ENCODE measurements at places on chromosomes 12 and 14.

DNA sequence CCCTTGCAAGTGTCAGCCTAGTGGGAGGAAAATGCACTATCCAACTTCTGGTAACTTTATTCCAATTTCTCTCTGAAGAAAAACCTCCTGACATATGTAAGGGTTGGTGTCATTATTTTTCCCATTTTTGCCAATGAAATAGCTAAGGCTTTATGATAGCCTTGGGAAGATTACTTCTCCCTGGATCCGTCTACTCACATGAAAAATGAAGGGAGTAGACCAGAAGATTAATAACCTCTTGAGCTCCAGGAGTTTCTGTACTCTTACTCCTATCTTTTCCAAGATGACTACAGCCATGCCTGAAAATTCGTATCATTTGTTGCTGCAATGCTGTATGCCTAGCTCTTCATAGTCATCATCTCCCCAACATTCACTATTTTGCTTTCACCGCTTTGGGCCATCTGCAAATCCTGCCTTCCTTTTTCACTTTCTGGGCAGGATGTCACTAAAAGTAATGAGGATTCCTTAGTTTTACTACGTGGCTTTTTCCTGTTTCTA lies 18.8 kb downstream of the TC2N start:
- no peak for DNase-seq

GRCh38 chr12:108333898-108334699 lies 5.0 kb downstream of the CMKLR1 start:
- peak; percentile 34 for DNase-seq

GRCh38 chr12:12877781-12878455 lies 13.4 kb upstream of the GPRC5A start:
- peak; percentile 50 for DNase-seq

DNA sequence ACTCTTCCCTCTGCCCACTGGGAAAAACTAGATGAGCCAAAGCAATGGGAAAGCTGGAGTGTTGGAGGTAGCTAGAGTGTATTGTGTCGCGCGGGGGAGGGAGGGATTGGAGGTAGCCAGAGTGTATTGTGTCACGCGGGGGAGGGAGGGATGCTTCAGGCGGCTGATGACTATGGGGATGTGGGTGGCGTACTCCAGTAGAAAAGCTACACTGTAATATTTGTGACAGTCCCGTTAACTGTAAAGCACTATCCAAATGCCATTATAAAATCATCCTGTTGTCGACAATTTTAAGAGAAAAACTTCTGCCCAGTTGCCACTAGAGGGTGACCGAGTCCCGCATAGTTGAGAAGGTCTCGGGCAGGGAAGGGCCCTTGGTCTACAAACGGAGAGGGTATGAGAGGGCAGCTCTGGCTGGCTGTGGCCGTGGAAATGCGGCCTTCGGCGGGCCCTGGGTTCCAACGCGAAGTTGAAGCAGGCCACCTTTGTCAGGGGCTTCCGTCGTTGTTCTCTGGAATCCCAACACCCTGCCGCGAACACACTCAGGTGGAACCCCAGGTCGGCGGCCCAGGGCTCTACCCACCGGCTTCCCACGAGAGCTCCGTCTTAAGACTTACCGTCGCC lies 15.1 kb upstream of the PLEK2 start:
- peak; percentile 80 for DNase-seq

GRCh38 chr12:67390273-67390672 lies 121.1 kb downstream of the CAND1 start:
- no peak for DNase-seq

DNA sequence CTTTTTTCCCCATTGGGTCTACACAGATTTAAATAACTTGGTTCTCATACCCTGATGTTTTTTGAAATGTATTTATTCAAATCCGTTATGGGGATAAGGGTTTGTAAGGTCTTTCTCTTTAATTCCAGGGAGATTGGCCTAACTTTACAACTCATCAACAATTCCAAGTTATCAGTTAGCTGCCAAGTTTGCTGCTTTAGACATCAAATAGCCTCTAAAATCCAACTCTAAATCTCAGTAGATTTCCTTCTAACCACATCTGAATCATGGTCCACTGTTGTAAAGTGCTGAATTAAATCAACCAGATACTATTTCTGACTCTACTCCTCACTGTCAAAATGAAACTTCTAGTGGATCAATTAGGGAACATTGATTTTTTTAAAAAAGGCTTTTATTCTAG lies 364.1 kb upstream of the E2F7 start:
- DNase-seq: no peak

- DNase-seq: no peak
Observed at GRCh38 chr12:34105392-34105933, 83.2 kb downstream of the ALG10 start.

DNA sequence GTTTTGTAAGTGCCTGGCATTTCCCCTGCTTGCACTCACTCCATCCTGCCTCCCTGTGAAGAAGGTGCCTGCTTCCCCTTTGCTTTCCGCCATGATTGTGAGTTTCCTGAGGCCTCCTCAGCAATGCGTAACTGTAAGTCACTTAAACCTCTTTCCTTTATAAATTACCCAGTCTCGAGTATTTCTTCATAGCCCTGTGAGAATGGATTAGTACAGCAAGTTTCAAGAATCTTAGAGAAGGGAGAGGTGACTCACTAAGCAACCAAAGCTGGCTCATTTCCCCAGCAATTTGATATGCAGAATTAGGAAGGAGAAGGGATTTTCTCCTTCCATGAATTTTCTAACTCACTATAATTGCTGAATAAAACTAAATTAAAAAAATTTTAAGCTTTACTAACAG lies 251.0 kb upstream of the FOXG1 start:
- no peak for DNase-seq

DNA sequence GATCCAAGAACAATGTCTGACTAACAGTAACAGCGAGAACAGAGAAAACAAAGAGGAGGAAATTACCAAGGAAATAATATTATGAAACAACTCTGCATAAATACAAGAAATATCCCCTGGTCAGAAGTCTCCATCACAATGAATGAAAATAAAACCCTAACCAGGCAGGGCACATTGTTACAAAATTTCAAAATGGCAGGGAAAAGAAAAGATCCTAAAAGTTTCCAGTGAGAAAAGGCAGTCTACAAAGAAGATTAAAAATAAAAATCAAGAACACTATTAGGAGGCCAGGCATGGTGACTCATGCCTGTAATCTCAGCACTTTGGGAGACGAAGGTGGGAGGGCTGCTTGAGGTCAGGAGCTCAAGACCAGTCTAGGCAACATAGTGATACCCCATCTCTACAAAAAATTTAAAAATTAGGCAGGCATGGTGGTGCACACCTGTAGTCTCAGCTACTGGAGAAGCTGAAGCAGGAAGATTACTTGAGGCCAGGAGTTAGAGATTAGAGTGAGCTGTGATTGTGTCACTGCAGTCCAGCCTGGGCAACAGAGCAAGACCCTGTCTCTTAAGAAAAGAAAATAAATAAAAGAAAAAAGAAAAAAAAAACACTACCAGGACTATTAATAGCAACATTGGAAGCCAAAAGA lies 47.8 kb downstream of the FERMT2 start:
- DNase-seq: peak; percentile 66

DNA sequence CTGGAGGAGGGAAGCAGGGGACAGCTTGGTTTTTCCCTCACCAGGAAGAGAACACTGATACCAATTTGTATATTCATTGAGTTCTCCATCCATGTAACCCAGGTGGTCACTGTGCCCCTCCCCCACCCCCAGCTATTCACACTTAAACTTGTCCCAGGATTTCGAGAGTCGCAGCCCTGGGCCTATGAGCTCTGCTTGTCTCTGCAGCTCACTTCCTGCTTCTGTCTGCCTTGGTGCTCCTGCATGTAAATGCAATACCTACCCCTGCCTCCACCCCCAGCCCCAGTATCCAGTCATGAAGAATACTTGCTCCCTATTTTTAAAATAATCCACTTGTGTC lies 452.2 kb downstream of the BCL11B start:
- DNase-seq: no peak

DNA sequence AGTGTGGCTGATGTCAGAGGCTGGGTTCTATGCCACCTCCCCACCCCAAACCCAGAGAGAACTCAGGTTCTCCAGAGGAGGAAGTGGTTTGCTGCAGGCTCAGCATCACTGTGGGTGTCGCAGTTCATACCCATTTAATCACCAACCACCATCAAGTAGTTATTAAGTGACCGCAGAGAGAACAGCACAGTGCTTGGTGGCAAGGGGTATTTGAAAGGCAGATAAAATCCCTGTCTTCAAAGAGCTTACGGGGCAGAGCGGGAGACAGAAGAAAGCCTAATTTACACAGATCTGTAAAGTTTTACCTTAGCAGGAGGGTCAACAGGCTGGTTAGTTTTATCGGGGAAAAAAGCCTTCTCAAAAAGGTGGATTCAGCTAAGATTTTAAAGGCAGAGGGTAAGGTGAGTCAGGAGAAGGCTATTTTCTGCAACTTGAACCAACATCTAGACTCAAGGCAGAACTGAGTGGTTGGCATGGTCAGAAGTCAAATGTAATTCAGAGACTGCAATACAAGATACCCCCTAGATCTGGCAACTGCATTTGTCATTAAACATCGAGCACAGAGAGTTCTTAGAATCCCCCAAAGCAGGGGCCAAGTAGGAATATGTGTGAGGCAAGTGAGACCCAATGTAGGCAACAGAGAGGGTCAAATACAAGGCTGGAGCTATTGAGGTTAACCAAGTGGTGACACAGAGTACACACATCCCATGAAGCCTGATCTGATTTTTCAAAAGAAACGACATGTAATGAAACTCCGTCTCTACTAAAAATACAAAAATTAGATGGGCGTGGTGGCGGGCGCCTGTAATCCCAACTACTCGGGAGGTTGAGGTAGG lies 13.2 kb downstream of the PXN start:
- no peak for DNase-seq

DNA sequence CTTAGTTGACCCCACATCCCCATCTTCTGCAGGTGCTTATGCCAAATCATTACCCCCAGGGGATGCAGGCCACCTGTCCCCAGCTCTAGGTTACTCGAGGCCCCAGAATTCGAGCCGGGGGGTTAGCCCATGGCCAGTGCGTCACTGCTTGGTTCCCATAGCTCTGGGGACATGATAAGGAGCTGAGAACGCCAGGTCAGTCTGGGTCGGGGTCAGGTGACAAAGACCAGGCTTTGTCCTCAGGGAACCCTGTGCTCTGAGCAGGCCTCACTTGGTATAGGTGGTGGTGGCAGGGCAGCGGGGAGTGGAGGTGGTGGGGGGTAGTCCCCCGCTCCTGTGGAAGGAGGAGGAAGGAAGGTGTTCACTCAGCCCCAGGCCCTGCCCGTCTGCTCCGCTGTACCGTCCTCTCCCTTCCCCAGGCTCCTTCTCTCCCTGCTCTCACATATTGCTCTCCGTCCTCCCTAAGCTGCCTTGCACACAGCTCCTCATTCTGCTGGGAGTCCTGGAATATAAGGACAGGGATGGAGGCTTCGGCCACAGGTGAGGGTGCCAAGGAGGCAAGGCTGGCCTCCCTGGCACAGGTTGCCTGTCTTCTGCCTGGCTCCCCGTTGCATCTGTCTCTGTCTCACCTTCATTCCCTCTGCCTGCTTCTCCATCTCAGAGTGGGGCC lies 2.0 kb upstream of the MYH6 start:
- no peak for DNase-seq

GRCh38 chr14:100850841-100851585 lies 25.1 kb downstream of the MEG3 start:
- DNase-seq: peak; percentile 20

GRCh38 chr12:55037351-55037987 lies 17.7 kb downstream of the NEUROD4 start:
- DNase-seq: no peak

GRCh38 chr12:117580015-117580717 lies 218.7 kb upstream of the NOS1 start:
- no peak for DNase-seq
